ENCODE measurements at places on chromosomes 13 and 19.

- no peak for DNase-seq
Measured at GRCh38 chr19:45913874-45914830, at the start of gene NANOS2. Gene NANOS2, minus strand, starts transcription at chr19:45914778. Its CDS starts 85 bp downstream, at chr19:45914693.

DNA sequence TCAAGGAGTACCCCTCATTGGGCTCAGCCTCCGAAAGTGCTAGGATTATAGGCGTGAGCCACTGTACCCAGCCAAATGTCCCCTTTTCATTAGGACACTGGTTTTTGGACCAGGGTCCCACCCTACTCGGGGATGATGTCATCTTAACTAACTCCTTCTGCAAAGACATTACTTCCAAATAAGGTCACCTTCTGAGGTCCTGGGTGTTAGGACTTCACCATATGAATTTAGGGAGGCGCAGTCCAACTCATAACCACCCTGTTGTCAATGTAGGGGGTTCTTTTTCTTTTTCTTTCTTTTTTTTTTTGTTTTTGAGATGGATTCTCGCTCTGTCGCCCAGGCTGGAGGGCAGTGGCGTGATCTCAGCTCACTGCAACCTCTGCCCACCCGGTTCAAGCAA, 32.7 kb upstream of the NFIC start:
- no peak for DNase-seq

- no peak for DNase-seq
Measured at GRCh38 chr13:47519626-47520025, 481.4 kb downstream of the SUCLA2 start.

DNA sequence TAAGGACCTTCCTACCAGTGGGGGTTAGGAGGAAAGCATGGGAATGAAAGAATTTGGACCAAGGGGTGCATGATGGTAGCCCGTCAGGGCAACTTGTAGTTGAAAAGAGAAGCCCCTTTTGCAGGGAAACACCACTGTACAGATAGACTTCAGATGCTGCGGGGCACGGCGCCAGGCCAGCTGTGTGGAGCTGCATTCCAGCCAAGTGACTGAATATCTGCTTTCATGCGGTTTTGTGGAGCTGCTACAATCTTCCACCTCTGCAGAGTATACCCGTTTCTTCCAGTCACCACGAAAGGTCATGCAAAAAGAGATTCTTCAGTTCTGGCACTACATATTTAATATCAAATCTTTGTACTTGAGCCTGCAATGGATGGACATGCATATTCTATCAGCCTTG, 104.7 kb downstream of the RGCC start:
- DNase-seq: no peak

DNA sequence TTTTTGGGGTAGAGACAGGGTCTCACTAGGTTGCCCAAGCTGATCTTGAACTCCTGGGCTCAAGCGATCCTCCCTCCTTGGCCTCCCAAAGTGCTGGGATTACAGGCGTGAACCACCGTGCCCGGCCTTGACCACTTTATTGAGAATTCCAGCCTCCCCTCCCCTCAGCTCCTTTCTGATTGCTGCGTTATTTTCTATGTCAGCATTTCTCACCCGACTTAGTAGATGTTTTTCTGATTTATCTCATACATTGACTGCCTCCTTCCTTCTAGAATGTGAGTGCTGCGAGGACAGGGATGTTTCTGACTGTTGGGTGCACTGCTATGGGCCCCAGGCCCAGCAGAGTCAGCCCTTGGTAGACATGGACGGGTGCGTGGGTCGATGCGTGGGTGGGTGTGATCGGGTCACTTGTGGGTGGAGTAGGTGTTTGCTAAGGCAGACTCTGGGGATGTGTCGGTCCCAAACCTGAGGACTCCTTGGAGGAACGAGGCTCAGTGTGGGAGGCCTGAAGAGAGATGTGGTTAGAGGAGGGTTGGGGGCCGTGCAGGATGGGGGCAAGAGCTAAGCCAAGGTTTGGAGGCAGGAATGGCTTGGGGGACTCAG, 34.2 kb upstream of the NCCRP1 start:
- no peak for DNase-seq

DNA sequence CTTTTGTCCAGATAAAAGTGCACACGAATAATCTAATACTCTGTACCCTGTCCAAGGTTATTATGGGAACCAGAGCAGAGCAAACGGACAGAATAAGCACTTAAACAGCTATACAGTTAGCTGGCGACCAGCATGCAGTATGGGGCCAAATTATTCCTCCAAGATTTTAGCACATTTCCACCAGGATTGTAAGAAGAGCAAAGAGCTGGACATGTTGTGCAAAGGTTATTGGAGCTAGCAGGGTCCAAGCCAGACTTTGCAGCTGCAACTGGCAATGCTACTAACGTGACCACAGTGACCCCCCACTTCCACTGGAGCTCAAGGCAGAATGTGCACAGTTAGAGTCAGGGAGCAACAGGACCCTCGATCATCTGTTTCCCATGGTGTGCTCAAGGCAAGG, 89.9 kb downstream of the COL4A1 start:
- no peak for DNase-seq

DNA sequence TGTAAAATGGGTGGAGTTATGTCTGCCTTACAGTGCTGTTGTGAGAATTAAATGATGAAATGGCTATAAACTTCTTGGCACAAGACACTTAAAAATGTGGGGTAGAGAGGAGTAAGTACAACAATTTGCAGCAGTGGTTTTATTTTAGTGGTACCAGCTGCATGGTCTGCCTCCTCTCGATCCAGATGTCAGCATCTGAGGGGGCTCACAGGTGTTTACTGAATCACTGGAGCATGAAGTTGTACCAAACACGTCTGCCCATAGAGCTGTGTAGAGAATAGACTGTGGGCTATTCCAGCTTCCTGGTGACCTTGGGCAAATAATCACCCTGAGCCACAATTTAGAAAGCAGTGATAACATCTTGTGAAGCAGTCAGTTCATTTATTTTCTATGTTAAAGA, 11.1 kb downstream of the SLC10A2 start:
- DNase-seq: no peak

GRCh38 chr19:54324071-54324470, 11.1 kb upstream of the LILRA5 start:
- DNase-seq: no peak

GRCh38 chr19:20660473-20661140, 764 bp downstream of the ZNF626 start:
- DNase-seq: no peak

- no peak for DNase-seq
Measured at GRCh38 chr13:111883571-111884343, 183.2 kb upstream of the SOX1 start.

DNA sequence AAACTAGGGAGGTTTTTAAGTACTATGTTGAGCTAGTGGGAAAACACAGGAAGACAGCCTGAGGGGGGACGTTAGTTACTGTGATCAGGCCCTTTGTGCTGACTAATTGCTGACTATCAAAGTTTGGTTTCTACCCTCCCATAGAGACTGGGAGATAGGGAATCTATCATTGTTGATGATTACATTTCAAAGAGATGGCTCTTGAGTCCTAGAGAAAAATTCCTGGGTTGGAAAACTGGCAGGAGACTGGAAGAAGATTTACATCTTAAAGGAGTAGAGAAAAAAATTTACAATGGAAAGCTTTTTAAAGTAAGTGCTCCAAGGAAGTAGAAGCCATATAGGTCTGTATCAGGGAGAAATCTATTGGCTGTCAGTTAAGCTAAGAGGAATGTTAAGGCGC, 522.0 kb upstream of the KLHL1 start:
- no peak for DNase-seq

DNA sequence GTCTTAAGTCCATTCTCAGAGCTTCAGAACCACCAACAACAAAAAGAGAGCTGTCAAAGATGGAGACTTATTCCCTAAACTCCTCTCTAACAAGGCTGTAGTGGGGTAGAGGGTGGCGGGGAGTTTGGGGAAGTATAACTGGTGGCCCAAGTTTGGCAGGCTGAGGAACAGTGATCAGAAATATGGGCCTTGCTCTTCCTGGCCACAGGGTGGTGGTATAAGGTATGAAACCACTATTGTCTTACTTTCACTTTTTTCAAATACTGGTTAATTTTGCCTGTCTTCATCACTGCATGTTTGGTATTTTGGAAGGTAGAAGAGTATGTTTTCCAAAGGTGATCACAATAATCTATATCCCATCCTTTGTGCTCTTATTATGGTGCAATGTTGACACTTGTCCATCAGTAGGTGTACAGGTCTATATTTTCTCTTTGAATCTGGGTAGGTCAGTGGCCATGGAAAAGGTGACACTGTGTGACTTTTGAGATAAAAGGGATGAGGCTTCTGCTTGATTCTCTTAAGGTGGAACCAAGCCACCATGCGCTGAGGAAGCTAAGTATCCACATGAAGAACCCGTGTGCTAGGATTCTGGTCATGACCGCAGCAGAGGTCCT, 23.2 kb upstream of the GPC5 start:
- no peak for DNase-seq

GRCh38 chr19:46821512-46822409, 28.9 kb downstream of the AP2S1 start:
- DNase-seq: no peak

GRCh38 chr19:46972311-46972710, 47.3 kb upstream of the NPAS1 start:
- no peak for DNase-seq

- no peak for DNase-seq
Measured at GRCh38 chr19:49475191-49475917, 1.3 kb downstream of the FLT3LG start.

GRCh38 chr13:45542391-45542790, 73.1 kb downstream of the ERICH6B start:
- DNase-seq: no peak

GRCh38 chr19:9865732-9866501, 30.8 kb downstream of the PIN1 start:
- no peak for DNase-seq

GRCh38 chr13:98697791-98698190, 54.7 kb downstream of the SLC15A1 start:
- DNase-seq: no peak

DNA sequence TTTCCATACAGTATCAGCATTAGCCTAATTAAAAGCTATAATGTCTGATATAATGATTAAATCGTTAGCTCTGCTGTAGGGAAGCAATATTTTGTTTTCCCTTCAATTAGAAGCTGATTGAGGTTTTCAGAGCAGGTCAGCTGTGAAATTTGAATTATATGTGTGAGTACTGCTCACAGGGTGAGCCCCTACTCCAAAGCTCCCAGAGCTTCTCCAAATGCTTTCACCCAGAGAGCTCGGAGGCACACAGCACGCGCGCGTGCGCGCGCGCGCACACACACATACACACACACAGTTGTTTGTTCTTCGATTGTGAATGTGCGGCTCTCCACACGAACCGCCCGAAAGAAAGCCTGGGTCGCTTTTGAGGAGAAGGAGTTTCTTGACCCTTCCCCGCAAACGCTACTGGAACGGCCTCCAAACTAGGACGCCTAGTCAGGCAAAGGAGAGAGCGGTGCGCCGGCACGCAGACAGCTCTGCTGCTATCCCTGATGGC, 4.8 kb upstream of the SOX1 start:
- DNase-seq: no peak
